ENCODE measurements at places on chromosomes 1 and 21. TPM values are rescaled to one million over a fixed set of nuclear protein-coding genes. Genes with fewer than 3 reads are reported as not detected.

NBPF8 gene
- total RNA-seq = 7.2 TPM

PLXNA2 gene
- total RNA-seq = 2.3 TPM

OR6N1 gene
- total RNA-seq = not detected

TMEM61 gene
- not detected for total RNA-seq

PHTF1 gene
- total RNA-seq = 50.7 TPM

FOXD2 gene
- total RNA-seq = 0.32 TPM

MEX3A gene
- 62.6 TPM for total RNA-seq

LENEP gene
- total RNA-seq = not detected

LPAR3 gene
- 2.4 TPM for total RNA-seq
